ENCODE measurements at places on chromosomes 7 and 10. TPM values are rescaled to one million over a fixed set of nuclear protein-coding genes. Genes with fewer than 3 reads are reported as not detected.

Gene NPFFR1
- total RNA-seq = 5.1 TPM

Gene ANKRD1
- not detected for total RNA-seq

Gene KEL
- total RNA-seq = 2.5 TPM

Gene PLCE1
- total RNA-seq = 10.6 TPM

Gene ELN
- 33.2 TPM for total RNA-seq

Gene TACR2
- 1.2 TPM for total RNA-seq

Gene MRPL43
- total RNA-seq = 39.0 TPM

Gene PNLIPRP1
- total RNA-seq = not detected

Gene HSPA12A
- total RNA-seq = 41.1 TPM

Gene ACHE
- 73.4 TPM for total RNA-seq

Gene SLC26A4
- total RNA-seq = 0.69 TPM

Gene RADIL
- 6.2 TPM for total RNA-seq

Gene GPR15LG
- not detected for total RNA-seq

Gene EBLN1
- not detected for total RNA-seq

Gene C7orf57
- total RNA-seq = 5.8 TPM

Gene GPER1
- 3.0 TPM for total RNA-seq

Gene ANKRD30A
- total RNA-seq = not detected

Gene FAM25G
- not detected for total RNA-seq

Gene LBX1
- not detected for total RNA-seq

Gene NOS3
- 2.5 TPM for total RNA-seq

Gene TEX47
- not detected for total RNA-seq

Gene CPA1
- total RNA-seq = not detected

Gene CDC14C
- total RNA-seq = not detected

Gene PPP1R3A
- total RNA-seq = not detected

Gene TFPI2
- 0.92 TPM for total RNA-seq

Gene MACC1
- 0.23 TPM for total RNA-seq

Gene LRIT1
- total RNA-seq = not detected

Gene RNF148
- total RNA-seq = 0.92 TPM

Gene CHAT
- 2.3 TPM for total RNA-seq

Gene AFAP1L2
- 18.7 TPM for total RNA-seq

Gene PLEKHS1
- not detected for total RNA-seq

Gene PDE6C
- not detected for total RNA-seq

Gene HABP2
- total RNA-seq = 0.23 TPM

Gene ASZ1
- not detected for total RNA-seq

Gene NUPR2
- 3.0 TPM for total RNA-seq
